ENCODE measurements at places on chromosomes 7 and 10. TPM values are rescaled to one million over a fixed set of nuclear protein-coding genes. Genes with fewer than 3 reads are reported as not detected.
A peak's percentile ranks its signal among the peaks of the same experiment; 100 is the strongest.

Gene OPALIN
- not detected for total RNA-seq

Gene SPDYE5
- total RNA-seq: not detected

Gene ANKRD7
- not detected for total RNA-seq

Gene ARL5B
- total RNA-seq: 47.2 TPM

Gene SAP25
- 5.8 TPM for total RNA-seq

Gene ATXN7L1
- 34.5 TPM for total RNA-seq

Gene TMEM236
- total RNA-seq: 0.11 TPM

Gene CDK13
- total RNA-seq: 49.5 TPM

Gene DHX32
- 15.6 TPM for total RNA-seq

Gene MSS51
- total RNA-seq: 1.9 TPM

Gene COL1A2
- 85.4 TPM for total RNA-seq

Gene NAT16
- 0.84 TPM for total RNA-seq

GRCh38 chr7:114710499-114710898 is 211.4 kb upstream of the MDFIC start:
- no peak for DNase-seq

DNA sequence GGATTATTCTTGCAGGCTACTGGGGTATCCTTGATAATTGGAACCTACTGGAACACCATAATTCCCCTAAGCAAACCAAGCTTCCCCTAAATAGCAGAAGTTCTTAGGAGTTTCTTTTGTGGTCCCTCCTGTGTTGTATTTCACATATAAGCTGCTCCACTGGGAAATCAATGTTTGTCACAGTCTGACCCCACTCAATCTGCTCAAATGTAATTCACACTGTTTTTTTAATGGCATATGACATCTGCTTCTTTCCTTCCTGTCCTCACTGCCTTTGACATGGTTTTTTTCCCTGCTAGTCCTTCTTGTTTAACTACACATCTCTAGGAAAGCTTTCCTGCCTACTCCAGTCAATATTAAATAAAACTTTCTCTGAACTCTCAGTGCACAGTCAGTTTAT is 1.8 kb upstream of the PTPRZ1 start:
- no peak for DNase-seq

DNA sequence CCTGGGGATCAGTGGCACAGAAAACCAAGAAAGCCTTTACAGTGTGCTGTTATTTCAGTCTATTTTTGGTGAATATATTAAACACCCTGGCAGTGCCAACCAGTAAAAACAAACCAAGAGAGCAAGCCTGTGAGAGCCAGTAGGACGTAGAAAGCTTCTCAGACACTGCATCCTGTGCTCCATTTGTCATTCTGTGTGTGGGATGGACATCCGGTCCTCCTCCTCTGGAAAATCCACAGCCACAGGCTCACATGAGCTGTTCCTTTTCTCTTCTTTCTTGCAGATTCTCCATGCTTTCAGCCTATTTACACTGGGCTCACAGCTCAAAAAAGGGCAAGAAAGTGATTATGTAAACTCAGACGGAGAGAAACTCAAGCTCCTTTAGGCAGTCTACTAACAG is 119.7 kb upstream of the YAE1 start:
- DNase-seq: no peak

DNA sequence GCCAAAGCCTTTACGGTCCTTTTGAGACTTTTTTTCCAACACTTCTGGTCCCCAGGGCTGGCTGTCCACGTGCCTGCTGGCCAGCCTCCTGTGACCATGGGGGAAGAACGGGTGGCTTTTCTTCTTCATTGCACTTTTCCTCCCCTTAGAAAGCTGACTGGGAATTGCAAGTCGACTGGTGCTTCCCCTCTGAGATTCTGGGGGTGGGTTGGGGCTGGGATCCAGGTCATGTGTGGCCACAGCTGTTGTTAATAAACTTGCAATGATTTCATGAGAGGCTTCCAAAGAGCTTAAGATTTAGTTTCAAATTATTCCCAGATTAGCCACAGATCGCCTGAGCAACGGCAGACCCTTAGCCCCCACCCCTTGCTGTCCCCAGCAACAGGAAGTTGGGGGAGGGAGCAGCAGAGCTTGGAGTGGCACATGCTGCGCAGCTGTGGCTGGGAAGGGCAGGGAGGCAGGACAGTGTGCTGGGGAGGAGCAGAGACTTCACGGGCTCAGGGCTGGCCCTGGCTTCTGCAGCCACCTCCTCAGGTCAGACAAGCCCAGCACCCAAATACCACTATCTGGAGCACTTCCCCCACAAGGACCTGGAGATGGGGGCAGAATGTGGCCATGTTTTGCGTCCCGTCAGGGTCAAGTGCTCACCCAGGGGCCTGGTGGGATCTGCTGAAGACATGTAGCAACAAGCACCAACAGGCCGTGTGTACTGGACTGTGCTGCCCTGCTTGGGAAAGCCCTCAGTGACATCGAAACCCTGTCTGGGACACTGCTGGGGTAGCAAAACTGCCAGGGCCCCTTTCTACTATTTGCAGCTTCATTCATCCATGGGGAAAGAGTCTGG is 147.1 kb downstream of the RNF216 start:
- DNase-seq: peak; percentile 72

DNA sequence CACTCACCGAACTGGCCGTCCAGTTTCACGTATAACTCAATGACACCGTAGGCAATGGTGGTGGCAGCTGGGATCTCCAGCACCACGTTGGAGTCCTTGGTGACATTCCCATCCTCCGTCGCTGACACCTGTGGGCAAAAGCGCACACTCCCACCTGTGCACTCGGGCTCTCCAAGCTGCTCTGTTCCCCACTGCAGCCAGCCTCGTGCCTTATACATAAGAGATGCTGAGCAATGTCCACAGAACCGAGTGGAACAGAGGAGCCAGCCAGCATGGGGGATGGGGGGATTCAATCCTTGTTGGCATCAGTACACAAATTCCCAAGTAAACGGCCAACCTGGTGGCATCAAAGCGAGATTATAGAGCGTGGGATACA is 40.0 kb downstream of the GSDME start:
- no peak for DNase-seq

DNA sequence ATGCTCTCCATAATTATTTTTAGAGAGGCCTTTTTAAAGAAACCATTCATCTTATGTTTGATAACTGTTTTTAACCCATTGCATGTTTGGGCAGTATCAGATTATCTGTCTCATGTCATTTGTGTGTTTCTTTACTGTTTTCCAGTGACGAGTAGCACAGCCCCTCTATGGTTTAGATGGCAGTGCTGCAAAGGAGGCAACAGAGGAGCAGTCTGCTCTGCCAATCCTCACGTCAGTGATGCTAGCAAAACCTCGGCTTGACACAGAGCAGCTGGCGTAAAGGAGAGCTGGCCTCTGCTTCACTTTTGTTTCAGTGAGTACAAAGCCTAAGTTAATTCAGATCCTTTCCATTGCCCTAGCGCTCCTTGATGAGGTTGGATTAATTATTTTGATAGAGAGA is 80.4 kb upstream of the GARIN1A start:
- no peak for DNase-seq

- no peak for DNase-seq
Observed at GRCh38 chr10:36676321-36676720, 449.1 kb upstream of the ANKRD30A start.

DNA sequence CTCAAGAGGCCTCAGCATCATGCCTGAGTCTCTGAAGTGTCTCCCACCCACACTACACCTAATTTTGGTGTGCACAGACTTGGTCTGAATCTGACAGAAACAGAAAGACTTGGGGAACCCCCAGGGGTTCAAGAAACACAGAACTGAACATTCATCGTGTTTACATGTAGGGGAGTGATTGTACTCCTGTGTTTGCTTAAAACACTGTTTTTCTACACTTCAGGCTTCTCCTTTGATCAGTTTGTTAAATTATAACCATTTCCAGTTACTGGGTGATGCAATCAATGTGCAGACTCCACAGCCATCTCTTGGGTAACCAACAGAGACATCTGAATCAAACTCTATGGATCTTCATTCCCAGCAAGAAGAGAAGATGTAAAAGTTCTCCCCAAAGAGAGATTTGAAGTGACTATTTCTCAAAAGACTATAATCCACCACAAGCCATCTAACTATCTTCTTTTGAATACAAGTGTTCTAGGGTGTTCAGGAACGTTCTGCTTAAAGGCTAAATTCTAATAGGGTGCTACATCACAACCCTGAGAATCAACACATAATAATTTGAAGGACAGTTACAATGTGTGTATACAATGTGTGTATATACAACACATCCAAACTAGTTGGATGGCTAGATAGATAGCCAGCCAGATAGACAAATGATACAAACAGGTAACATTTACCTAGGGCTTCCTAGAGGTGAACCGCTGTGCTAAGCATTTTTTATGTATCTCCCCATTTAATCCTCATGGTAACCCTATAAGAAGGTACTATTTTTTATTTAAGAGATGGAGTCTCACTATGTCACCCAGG is 34.2 kb downstream of the DNAJC12 start:
- DNase-seq: no peak

DNA sequence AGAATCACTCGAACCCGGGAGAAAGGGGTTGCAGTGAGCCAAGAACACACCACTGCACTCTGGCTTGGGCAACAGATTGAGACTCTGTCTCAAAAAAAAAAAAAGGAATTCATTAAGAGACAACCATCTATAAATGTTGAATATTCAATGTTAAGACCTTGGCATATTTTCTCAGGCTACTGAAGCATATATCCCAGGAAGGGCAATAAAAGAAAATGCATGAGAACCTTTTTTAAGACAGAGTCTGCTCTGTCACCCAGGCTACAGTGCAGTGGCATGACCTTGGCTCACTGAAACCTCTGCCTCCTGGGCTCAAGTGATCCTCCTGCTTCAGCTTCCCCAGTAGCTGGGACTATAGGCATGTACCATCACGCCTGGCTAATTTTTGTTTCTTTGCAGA is 165.0 kb downstream of the JMJD1C start:
- no peak for DNase-seq

- DNase-seq: no peak
Observed at GRCh38 chr10:822661-823367, 108.7 kb downstream of the LARP4B start.

DNA sequence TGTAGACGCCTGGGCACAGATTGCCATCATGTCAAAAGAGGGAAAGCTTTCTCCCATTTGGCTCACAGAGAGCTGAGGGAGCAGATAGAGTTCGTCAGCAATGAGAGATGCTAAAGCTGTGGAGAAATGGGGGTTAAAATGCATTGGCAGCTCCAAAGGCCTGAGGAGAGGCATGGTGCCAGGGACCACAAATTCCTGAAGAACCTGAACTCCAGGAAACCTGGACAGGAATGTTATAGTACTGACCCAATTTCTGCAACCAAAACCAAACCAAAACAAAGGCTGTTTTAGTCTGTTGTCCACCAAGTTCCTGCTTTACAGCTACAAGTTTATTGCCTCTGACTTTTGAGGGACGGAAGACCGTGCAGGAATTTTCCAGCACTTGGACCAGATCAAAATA is 575.7 kb downstream of the REEP3 start:
- no peak for DNase-seq

DNA sequence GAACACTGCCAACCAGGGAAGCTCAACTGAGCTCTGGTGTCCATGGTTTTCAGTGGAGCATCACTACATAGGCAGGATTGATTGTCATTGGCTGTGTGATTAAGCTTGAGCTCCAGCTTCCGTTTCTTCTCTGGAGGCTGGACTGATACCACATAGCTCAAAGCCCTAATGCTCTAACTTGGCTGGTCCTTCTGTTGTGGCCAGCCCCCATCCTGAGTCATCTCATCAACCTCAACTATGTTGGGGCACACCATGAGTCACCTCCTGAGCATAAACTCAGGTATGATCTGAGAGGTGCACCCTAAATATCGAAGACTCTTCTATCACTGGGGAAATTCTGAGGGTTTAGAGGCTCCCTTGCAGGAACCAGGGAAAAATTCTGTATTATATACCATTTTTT is 114.5 kb upstream of the INHBA start:
- DNase-seq: no peak

- DNase-seq: no peak
Observed at GRCh38 chr10:73889014-73889413, 14.7 kb upstream of the CAMK2G start.

- no peak for DNase-seq
Observed at GRCh38 chr7:3310884-3311283, 9.8 kb downstream of the SDK1 start.

DNA sequence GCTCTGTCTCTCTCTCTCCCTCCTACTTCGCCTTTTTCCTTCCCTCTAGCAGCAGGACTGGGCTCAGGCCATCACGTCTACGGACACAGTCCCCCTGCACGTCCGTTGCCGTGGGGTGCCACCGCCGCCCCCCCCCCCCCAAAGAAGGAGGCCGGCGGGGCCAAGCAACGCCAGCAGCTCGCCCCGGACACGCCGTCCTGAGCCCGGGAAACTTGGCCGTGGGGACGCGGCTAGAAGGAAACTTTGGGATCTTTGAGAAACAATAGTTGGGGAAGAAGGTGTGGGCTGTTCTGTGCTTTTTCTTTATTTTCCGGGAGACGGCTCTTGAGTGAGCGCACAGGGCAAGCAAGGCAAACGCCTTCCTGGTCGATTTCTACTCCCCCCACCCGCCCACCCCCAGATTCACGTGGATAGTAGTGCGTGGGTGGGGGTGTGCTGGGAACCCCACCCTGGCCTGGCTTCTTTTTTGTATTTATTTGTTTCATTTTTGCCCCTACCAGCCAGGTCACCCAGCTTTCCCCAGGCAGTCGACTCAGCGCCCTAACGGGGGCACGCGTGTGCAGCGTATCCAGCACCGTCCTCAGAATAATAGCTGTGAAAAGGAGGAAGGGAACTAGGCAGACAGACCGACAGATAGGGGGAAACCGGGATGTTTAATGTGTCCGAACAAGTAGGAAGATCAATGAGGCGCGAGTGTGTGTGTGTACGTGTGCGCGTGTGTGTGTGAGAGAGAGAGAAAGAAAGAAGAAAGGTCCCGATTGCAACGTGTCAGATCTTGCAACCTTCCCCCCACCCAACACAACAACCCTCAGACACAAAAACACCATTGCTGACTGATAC is 1.4 kb downstream of the MXI1 start:
- no peak for DNase-seq

DNA sequence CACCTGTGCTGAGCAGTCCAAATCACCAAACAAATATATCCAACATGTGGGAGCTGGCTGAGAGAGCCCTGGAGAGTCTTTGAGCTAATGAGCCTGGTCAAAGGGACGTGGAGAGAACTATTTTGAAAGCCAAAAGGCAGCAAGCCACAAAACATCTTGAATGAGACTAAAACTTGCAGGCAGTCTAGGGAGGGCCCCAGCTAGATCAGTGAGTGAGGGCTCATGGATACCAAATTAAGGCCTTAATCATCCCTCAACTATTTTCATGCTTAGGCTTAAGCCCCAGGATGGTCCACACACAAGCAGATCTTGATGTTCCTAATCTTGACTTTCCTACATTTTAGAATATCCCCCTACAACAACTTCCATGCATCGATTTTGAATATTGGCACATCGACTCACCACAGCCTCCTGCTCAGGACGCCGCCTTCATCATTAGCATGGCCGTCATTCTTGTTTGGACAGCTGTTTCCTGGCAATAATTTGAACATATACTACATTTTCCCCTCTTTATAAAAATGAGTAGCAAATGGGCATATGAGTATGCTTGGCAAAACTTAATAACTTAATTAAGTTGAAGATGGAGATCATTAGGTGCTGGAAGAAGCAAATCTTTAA is 86.9 kb upstream of the ADAM12 start:
- DNase-seq: peak; percentile 20

GRCh38 chr10:113480851-113481502 is 71.9 kb upstream of the HABP2 start:
- no peak for DNase-seq

All from H1 (cell line).